ENCODE measurements at places on chromosomes 6 and 20.

- no peak for DNase-seq
Observed at GRCh38 chr6:6678185-6678671, 89.7 kb downstream of the LY86 start.

DNA sequence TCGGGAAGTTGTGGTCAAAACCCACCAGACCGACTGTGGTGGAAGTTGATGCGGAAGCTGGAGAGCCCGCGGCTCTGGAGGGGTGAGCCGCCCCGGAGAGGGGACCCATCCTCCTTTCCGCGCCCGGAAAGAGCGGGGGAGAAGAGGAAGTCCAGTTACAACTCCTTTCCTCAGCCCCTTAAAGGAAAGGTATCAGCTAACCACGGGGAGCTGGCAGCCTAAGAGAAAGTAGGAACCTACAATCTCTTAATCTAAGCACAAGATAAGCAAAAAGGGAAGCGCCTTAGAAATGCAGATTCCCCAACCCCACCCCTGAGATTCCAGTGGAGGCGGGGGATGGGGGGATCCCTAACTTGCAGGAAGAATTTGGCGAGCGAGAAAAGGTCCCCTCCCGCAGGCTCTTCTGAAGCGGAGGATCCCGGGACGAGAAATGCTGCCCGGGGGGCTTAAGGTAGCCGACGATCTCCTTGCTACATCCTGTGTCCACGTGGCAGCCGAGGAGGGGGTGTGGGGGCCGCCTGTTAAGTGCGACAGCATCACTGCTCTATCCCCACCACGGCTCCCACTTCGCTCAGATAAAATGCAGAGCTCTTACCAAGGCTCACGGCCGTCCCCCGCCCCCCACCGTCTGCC is 87.5 kb downstream of the ZFP64 start:
- DNase-seq = no peak

- DNase-seq = no peak
Observed at GRCh38 chr6:165055231-165055630, 254.2 kb downstream of the C6orf118 start.

DNA sequence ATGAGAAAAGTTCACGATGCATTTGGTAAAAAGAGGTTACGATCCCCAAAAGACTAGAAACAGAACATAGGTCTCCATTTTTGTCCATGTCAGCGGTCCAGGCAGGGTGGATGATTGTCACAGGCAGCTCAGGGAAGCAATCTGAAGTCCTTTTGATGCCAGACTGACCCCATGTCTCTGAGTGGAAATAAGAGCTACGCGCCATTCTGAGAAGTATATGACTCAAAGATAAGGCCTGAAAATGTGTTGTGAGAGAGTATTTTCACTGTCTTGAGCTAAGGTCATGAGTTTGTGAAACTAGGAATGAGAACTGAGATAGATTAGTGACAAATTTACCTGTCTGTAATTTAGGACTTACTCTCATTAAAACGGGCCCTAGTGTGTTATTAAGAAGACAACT is 69.5 kb downstream of the LYRM4 start:
- DNase-seq = no peak

- no peak for DNase-seq
Observed at GRCh38 chr6:108476847-108477430, 83.8 kb upstream of the FOXO3 start.

- no peak for DNase-seq
Observed at GRCh38 chr6:110036408-110037302, 58.5 kb downstream of the GPR6 start.

DNA sequence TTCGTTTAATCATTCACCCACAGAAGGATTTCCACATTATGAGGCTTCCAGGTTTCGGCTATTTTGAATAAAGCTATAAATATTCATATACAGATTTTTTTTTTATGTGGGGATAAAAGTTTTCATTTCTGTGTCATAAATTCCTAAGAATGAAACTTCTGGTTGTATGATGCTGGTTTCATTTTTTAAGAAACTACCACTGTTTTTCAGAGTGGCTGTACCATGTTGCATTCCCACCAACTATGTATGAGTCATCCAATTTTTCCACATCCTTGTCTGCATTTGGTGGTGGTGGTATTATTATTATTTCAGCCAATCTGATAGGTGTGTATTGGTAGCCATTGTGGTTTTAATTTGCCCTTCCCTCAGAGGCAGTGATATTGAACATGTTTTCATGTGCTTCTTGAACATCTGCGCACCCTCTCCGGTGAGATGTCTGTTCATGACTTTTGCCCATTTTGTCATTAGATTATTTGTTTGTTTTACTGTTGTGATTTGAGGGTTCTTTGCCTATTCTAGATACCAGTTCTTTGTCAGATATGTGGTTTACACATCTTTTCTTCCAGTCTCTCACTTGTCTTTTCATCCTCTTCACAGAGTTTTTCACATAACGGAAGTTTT is 75.5 kb downstream of the DOK5 start:
- DNase-seq = no peak

DNA sequence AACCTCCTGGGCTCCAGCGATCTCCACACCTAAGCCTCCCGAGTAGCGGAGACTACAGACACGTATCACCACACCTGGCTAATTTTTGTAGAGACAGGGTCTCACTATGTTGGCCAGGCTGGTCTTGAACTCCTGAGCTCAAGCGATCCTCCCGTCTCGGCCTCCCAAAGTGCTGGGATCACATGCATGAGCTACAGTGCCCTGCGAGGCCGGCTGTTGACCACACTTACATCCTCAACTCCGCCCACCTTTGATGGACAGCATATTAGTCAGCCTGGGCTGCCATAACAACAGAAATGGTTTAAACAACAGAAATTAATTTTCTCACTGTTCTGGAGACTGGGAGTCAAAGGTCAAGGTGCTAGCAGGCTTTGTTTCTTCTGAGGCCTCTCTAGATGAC is 107.7 kb downstream of the JPH2 start:
- no peak for DNase-seq

GRCh38 chr6:155448668-155449449 is 6.8 kb downstream of the NOX3 start:
- no peak for DNase-seq

DNA sequence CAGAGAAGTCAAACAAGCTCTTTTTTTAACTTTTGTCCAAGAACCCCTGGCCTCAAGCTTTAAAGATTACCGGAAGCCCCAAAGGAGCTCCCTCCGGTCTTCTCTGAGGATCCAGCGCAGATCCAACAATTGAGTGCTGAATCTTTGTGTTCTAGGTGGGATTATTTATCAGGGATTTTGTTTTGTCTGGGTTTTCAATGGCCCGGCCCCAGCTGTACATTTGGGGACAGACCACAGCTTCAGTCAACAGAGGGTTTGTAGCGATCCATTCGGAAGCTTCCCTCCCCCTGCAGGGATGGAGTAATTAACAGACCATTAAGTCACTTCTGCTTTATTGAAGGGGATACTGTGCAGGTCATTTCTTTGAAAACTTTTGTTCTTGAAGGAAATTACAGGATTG is 7.8 kb downstream of the OLIG3 start:
- DNase-seq = no peak

DNA sequence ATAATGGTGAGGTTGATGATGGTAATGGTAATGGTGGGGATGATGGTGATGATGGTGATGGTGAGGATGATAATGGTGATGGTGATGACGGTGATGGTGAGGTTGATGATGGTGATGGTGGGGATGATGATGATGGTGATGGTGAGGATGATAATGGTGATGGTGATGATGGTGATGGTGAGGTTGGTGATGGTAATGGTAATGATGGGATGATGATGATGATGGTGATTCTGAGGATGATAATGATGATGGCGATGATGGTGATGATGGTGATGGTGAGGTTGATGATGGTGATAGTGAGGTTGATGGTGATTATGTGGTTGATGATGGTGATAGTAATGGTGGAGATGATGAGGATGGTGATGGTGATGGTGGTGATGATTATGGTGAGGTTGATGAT is 9.7 kb downstream of the BPI start:
- DNase-seq = no peak

DNA sequence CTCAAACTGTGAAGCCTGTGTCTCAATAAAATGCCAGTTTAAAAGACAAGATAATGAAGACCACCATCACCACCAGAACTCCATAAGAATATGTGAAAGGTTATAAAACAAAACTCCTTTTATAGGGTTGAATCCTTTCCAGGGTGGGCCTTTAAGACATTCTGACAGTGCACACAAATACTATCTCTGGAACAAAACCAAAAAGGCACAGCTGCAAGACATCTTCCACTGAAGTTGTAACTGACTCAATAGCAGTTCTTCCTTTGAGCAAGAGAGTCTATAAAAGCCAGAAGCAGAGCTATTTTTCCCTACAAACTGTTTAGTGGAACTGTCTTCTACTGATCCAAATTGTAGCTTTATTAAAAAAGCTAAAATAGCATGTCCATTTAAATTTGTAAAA is 81.6 kb downstream of the EPB41L2 start:
- DNase-seq = no peak

- DNase-seq = no peak
Observed at GRCh38 chr20:15036948-15037347, 699.5 kb upstream of the FLRT3 start.

- DNase-seq = no peak
Observed at GRCh38 chr20:23776067-23776771, 25.5 kb upstream of the CST1 start.

- no peak for DNase-seq
Observed at GRCh38 chr6:34709386-34709785, 12.8 kb upstream of the ILRUN start.

DNA sequence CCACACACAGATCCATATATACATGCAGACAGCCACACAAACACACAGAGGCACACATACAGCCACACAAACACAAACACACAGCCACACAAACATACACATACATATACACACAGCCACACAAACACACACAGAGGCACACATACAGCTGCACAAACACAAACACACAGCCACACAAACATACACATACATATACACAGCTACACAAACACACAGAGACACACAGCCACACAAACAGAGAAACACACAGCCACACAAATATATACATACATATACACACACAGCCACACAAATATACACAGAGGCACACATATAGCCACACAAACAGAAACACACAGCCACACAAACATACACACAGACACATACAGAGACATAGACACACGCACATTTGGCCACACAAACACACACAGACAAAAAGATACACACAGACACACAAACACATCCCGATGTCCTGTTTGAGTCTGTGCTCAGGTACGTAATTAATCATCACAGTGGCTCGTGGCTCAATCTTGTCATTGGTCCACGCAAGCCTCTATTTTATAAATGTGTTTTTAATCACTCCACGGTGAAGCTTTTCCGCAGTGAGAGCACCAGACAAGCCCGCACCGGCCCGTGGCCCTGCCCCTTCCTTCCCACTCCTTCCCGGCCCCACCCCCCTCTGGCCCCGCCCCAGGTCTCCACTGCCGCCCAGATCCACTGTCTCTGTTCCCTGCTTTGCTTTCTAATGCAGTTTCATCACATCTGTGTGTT is 135.3 kb downstream of the CDH4 start:
- no peak for DNase-seq

GRCh38 chr6:61192610-61193009 is 1093.4 kb downstream of the KHDRBS2 start:
- no peak for DNase-seq

DNA sequence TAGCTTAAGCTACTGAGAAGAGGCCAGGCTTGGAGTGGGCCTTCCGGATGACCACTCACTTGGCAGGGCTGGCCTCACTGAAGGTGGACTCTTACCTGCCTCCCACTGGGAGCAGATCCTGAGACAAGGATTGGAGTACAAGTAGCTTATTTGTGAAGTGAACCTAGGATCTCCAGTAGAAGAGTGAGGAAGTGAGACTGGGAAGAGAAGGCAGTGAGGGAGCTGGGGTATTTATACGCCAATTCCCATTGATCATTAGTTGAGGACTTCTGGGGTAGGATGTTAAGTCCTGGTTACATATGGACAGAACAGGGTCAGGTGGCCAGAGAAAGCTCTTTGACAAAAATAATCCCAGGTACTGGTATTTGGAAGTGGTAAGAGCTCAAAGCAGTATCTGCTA is 32.3 kb upstream of the RNF24 start:
- no peak for DNase-seq

GRCh38 chr20:63132715-63133471 is 83.0 kb downstream of the YTHDF1 start:
- no peak for DNase-seq

DNA sequence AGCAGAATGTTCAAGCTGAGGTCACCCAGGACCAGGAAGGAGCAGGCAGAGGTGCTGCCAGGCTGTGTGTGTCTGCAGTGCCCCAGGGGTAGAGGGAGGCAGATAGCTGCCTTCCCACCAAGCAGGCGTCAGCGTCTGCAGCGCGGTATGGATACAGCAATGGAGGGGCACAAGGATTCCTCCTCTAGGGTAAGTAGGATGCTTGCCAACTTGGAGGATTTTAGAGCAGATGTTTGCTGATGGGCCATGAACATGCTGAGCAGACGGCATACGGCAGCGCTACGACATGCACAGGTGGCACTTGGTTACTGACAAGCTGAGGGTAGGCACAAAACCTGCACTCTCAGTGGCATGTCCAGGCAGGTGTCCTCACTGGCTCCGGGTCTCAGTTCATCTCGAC is 48.1 kb downstream of the PSMG4 start:
- DNase-seq = no peak

DNA sequence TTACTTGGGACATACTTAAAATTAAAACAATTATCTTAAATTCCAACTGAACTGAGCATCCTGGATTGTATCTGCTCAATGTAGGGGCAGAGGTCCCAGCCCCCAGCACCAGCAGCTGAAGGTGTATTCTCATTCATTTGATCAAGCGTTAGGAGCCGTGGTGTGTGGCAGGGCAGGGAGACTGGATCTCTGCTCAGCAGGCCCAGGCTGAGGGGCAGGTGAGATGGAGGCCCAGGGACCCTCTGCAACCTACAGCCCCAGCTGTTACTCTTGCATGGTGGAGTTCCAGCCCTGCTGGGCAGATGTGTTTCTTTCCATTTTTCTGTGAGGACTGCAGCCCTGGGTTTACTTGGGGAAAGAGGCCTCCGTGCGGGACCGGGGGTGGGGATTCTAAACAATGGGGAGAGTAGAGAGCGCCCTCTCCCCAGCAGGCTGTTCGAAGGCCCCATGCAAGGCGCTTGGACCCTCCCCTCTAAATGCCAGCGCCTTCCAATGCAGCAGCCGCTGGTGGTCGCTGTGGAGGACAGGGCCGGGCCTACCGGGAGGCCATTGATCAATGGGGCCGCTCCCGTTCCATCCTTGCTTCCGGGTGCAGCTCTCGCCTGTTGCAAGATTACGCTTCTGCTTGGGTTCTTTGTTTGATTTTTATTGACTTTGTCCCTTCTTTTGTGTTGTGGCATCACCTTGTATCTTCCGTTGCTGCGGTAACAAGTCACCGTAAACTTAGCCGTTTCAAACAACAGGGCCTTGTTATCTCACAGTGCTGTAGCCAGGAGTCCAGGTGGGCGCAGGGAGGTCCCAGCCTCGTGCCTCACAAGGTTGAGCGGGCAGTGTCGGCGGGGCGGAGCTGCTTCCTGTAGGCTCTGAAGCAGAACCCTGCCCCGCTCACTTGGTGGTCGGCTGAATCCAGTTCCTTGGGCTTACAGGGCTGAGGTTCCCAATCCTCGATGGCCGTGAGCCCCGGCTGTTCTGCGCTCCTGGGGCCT is 134.8 kb upstream of the PHACTR3 start:
- DNase-seq = no peak

Data from stimulated activated CD4-positive, alpha-beta T cell treated with anti-CD3 and anti-CD28 coated beads, Interleukin-12 subunit alpha, Interleukin-12 subunit beta, amount 100 ng/mL, for 48 hours (primary cell).